Fibroblast of villous mesenchyme (primary cell): ENCODE measurements at places on chromosomes 5 and 9. TPM values are rescaled to one million over a fixed set of nuclear protein-coding genes. Genes with fewer than 3 reads are reported as not detected.

DNA sequence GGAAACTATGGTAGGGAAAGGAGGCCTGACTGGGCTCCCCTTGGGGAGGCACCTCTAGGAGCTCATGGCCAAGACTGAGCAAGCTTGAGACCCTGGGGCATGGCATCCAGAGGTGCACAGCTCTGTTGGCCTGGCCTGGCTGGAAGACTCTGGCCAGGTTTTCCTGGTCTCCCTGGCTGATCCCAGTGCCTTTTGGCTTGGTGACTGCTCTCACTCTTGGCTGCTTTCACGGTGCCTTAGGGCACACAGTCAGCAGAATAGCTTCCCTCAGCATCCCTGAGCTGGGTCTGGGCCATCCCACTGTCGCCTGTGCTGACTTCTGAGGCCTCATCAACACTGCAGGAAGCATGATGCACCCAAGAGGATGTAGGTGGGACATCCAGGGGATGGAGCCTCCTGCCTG is 13.4 kb upstream of the DELE1 start:
- no peak for DNase-seq

DNA sequence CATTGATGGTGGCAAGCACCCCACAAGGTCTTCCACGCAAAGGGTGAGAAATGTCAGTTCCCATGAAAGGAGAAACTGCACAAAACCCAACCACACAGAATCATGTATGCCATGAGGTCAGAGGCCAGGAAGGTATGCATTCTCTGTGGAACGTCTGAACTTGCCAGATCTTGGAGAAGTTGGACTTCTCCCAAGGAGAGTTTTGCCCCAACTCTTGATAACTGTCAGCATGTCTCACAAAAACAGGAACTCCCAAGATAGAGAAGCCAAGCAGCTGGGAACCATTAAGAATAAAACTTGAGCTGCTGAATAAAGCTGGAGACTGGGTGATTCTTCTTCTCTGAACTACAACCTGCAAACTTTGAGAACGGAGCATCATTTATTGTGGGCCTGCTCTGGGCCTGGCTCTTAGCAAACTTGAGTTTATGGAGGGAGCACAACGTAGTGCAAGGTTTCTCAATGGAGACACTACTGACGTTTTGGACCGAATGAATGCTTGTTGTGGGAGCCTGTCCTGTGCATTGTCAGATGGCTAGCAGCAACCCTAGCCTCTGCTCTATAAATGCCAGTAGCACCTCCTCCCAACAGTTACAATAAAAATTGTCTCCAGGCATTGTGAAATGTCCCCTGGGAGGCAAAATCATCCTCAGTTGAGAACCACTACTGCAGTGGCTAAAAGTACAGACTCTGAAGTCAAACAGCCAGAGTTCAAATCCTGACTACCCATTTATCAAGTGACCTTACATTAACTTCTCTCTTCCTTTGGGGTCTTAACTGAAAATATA is 193.5 kb downstream of the ACTL7B start:
- peak; percentile 33 for DNase-seq

- peak; percentile 30 for DNase-seq
These were observed 25.4 kb downstream of the EPB41L4B start for GRCh38 chr9:109295221-109296130.

- DNase-seq = no peak
These were observed 6.0 kb upstream of the SPATA31E1 start for GRCh38 chr9:87876708-87877107.

- DNase-seq = peak; percentile 12
These were observed 55.7 kb upstream of the SPDL1 start for GRCh38 chr5:169527863-169528262.

GRCh38 chr5:61263072-61263471 is 69.0 kb upstream of the ZSWIM6 start:
- DNase-seq = no peak

DNA sequence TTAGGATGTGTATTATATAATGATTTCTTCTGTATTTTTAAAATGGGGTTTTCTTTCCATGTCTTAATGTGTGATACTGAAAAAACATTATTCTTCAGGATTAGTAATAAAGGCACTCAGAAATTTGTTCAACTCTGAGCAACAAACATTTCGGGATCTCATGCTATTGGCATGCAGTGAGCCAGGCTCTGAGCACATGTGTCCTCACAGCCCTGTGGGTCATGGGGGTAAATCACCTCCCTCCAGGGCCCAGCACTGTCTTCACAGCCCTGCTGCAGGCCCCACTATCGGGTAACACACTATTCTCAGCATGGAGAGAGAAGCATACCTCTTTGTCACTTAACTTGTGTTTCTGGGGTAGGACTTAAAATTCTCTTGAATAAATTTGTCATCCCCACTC is 14.0 kb downstream of the TMEM174 start:
- no peak for DNase-seq

DNA sequence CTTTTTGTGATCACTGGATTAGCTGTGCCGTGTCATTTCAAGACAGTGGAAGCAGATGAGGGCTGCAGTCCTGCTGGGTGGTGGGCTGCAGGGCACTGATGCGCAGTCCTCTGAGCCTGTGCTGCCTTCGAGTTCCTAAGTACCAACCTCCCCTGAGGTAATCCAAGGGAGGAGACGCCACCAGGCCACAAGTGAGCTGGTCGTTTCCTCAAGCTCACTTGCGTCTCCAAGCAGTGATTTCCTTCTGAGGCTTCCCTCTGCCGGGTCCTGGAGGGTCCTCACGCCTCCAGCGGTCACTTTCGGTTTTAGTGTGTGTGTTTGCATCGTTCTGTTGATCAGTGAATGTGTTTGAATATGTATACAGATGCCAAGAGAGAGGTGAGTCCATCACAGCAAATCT is 115.7 kb downstream of the TRIO start:
- peak; percentile 56 for DNase-seq

DNA sequence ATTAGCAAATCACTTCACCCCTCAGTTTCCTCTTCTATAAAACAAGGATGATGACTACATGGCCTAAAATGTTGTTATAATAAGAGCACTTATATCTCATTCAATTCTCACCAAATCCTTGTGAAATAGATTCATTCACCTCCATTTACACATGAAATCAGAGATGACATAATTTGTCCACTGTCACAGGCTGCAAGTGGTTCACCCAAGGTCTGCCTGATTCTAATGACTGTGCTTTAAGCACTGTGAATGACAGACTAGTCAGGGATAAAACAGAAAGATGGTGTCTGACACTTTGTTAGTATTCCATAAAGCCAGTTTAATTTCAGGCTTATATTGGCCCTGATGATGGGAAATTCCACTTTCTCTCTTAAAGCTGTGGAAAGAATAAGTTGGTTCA is 209.5 kb downstream of the MAPKAP1 start:
- DNase-seq = no peak

- DNase-seq = no peak
These were observed 543.9 kb downstream of the TLE1 start for GRCh38 chr9:81145331-81145963.

GRCh38 chr9:136045595-136046553 is 49.2 kb downstream of the NACC2 start:
- peak; percentile 88 for DNase-seq

- peak; percentile 77 for DNase-seq
These were observed 1.3 kb downstream of the MAP3K1 start for GRCh38 chr5:56816546-56817081.

- no peak for DNase-seq
These were observed 17.4 kb downstream of the PCSK5 start for GRCh38 chr9:75907923-75908322.

DNA sequence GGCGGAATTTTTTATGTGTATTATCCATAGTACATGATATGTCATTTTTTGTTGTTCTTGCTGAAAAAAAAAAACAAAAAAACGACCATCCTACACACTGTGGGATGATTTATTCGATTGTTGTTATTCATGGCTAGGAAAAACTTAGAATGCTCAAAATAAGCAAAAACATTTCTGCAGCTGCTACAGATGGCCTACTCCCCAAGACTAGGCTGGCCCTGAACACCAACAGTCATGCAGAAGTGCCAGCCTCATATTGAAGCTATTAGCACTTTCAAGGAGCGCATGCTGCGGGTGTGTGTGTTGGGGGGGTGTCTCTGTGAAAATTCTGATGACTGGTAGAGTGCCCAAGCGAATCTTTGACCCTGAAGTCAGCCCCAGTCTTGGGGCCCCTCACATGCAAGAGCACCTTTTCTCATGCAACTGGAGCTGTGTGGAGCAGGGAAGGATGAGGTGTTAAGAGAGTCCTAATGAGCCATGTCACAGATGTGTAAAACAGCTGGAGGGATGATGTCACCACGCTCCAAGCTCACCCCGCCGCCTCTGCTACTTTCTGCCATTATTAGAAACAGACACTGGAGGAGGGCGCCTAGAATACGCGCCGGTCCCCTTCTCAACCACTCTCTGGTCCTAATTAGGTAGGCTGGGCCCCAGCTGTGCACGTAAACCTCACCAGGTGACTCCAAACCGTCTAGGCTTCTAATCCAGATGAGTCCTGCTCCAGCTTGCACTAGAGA is 61.0 kb upstream of the SMIM23 start:
- no peak for DNase-seq

DNA sequence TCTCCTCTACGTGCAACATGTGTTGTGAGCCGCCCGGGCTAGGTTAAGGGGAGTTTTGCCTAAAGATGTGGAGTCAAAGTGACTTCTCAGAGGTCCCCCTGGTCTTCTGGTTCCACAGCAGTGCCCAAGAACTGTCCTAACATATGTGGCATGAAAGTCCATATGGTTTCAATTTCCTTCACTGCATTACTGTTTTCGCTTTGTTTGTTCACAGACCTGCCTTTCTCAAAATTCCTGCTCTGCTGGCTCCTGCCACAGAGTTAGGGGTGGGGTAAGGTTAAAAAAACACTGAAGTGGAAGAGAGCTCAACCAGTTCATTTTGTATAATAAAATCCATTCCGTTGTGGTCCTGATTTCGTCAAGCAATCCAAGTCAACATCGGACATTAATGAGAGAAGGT is 289.4 kb downstream of the DMAC1 start:
- peak; percentile 19 for DNase-seq

GRCh38 chr5:172583931-172584511 is 57.0 kb upstream of the NEURL1B start:
- DNase-seq = no peak

DNA sequence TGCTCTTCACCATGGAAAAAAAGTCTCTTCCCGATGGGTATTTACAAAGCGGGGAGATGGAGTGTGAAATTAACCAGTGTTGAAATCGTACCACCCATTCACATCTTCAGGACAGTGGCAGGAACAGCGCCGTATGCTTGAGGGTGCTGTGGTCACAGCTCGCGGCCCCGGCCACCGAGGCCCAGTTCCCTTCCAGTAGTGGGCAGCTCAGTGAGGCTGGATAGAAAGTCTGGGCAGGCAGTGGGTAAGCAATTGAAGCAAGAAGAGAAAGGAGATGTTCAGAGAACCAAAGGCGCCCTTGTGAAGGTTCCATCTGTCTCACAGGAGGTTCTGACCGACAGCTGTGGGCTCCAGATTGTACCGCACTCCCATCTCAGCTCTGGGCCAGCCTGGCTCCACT is 59.1 kb downstream of the SECISBP2 start:
- no peak for DNase-seq

DNA sequence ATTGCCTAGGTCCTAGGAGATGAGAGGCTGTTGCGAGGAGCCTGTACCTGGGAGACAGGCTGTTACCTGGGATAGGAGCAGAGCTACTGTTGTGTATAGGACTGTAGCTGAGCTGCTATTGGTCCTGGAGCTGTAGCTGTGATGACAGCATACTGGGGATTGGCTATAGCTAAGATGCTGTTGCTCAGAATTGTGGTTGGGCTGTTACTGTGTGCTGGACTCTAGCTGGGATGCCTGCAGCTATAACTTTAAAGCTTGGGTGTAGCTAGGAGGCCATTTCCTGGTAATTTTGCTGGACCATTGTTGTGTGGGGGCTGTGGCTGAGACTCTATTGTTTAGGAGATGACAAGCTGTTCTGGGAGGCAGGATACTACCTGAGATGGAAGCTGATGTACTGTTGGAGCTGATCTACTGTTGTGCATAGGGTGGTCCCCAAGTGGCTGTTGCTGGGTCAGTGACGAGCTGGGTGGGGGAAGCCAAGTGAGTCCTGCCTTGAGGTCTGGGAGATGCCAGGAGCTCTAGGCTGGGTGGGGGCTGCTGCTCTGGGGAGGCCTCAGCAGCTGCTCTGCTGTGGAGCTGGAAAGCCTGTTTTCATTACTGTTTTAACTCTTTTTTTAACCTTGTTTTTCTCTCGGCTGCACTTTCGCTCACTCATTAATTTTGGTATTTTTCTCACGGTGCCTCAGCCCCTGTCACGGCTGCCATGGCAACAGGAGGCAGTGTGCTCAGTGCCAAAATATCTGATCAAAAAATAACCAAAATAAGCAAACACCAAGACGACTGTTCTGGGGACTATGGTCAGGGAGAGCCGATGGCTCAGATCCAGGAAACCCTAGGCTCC is 3.0 kb upstream of the PCDH1 start:
- DNase-seq = no peak

DNA sequence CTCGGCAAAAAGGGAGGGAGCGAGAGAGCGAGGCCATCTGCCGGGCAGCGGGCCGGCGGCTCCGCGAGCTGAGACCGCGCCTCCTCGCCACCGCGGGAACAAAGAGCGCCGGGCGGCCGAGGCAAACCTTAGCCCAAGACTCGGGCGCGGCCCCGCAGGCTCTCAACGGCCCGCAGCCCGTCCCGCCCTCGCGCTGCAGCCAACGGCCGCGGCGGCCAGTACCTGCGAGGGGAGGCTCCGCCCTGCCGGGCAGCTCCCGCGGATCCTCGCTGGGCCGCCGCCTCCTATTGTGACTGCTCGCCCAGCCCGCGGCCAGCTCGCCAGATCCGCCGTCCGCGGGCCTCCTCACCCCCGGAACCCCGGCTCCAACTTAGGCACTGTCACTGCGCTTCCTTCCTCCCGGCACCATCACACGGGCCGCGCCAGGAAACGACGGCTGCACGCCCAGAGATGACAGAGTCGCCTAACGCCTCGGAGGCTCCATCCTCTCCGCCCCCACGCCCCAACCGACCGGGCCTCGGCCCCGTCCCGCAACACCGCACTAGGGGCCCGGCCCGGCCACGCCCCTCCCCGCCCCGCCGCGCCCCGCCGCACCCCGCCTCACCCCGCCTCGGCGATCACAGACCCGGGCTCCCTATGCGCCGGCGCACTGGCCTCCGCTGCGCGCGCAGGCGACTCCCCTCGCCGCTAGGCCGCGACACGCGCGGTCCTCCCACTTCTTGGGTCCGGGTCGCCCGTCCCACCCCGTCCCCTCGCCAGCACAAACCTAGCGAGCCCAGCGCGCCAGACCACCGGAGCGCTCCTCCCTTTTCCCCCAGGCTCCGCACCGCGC is 479 bp upstream of the RNF38 start:
- peak; percentile 85 for DNase-seq

GRCh38 chr5:115477581-115477980 is 67.0 kb downstream of the FEM1C start:
- DNase-seq = no peak

The OBP2B gene
- total RNA-seq = not detected in 2 replicates

The GPR150 gene
- total RNA-seq = 0.32 and 0.43 TPM in 2 replicates

The FREM1 gene
- 0.32 and 0.86 TPM in 2 replicates for total RNA-seq

The ZNF462 gene
- total RNA-seq = 16.4 and 32.4 TPM in 2 replicates

The DRD1 gene
- total RNA-seq = under 0.01 TPM in 2 replicates

The GGTA1 gene
- not detected in 2 replicates for total RNA-seq

The CTXN3 gene
- not detected in 2 replicates for total RNA-seq

The NMUR2 gene
- not detected in 2 replicates for total RNA-seq

The AQP3 gene
- 0.86 and 0.97 TPM in 2 replicates for total RNA-seq

The FRMPD1 gene
- total RNA-seq = under 0.01 TPM in 1 of 2 replicates, not detected in the other

The DAB2IP gene
- 36.4 and 47.9 TPM in 2 replicates for total RNA-seq

The CDKN2A gene
- total RNA-seq = 20.7 and 32.5 TPM in 2 replicates

The FABP6 gene
- total RNA-seq = not detected in 2 replicates

The SCGB3A2 gene
- total RNA-seq = not detected in 2 replicates
